ENCODE measurements at places on chromosomes 1 and 21. TPM values are rescaled to one million over a fixed set of nuclear protein-coding genes. Genes with fewer than 3 reads are reported as not detected.

Gene CELA3A
- total RNA-seq, result not detected

Gene DISC1
- 4.7 TPM for total RNA-seq

DNA sequence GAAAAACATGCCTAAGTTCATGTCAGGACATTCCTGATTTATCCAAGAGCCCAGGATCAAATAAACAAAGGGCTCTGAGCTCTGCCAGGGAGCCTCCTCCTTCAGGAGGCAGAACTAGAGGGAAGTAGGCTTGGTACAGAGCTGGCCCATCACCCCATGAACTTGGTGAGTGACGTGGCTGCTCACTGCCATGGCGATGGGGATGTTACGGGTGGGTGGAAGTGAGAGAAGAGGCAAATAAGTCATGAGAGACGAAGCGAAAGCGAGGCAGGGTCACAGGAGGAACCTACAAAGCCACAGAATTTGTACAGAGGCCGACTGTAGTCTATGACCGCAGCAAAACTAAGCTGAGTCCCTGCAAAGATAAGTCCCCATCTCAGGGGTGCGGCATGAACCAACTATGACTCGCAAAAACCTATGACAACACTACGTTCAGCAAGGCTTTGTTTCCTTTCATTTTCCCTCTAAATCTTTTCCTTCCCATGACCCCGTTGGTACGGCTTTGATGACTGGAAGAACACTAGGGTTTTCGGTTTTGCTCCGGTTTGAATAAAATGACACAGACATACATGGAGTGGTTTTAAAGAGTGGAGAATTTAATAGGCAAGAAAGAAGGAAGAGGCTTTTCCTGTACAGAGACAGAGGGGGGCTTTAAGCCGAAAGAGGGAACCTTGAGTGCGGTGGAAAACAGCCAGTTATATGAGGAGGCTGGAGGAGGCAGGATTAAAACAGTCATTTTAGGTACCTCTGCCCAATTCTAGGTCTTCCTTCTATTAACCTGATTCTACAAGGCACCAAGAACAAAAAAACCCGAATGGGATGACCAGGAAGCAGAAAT lies 74.1 kb downstream of the CD46 start:
- peak; percentile 76 for DNase-seq

- no peak for DNase-seq
These were observed 951 bp downstream of the SYDE2 start for GRCh38 chr1:85199667-85200462.

GRCh38 chr1:98550076-98550475 lies 111.4 kb upstream of the SNX7 start:
- DNase-seq, result no peak

DNA sequence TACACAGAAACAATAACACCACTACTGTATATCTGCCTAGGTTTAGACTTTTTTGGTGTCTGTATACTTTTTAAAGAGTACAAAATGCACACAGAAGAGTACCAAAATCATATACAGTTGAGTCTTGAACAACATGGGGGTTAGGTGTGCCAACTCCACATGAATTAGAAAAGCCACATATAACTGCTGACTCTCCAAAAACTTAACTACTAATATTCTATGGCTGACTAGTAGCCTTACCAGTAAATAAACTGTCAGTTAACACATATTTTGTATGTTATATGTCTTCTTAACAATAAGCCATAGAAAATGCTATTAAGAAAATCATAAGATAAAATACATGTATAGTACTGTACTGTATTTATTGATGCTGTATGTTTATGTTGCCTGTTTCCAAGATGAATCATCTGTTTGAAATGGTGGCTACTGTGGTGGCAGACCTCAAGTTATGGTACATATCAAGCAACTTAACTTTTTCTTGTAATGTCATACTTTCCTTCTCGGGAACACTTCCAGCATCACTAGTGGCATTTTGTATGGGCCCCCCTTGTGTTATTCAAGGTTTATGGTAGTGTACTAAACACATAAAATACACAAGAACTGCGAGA lies 71.2 kb downstream of the LHX4 start:
- DNase-seq, result no peak

DNA sequence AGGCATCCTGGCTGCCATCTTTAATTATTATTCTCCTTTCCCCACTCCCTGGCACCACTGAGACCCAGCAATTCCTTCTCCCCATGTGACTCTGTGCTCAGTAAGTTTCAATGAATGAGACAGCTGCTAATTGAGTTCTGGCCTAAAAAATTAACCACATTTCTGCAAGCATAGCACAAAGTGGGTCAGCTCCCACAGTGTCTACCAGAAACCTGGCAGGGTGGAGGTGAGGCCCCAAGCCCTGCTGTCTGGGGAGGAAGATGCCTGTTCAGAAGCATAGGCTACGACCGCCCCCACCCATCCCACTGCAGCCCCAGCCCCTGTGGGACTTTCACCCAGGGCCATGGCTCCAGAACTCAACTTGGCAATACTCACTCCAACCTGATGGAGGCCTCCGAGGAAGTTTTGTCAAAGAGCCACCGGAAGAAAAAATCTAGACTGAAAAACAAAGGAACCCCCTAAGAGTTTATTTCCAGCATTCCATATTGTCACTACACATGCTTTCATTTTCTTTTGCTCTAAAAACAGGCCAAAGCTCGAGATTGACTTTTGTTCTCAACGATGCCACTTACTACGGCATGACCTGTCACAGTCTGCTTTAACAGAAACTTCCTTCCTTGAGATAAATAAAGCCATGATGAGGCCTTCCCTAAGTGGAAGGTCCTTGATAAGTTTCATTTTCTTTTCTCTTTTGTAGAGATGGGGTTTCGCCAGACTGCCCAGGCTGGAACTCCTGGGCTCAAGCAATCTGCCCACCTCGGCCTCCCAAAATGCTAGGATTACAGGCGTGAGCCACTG lies 26.5 kb downstream of the TMEM63A start:
- DNase-seq, result no peak
